ENCODE measurements at places on chromosomes 12 and 14. TPM values are rescaled to one million over a fixed set of nuclear protein-coding genes. Genes with fewer than 3 reads are reported as not detected.

The IFNG gene
- not detected for total RNA-seq

The RPGRIP1 gene
- total RNA-seq = not detected

The ACSM4 gene
- not detected for total RNA-seq

The LAG3 gene
- 0.13 TPM for total RNA-seq

The SIX6 gene
- not detected for total RNA-seq

The SARNP gene
- 49.7 TPM for total RNA-seq

The CLEC2D gene
- 2.5 TPM for total RNA-seq

The ATXN7L3B gene
- 17.4 TPM for total RNA-seq

The BEGAIN gene
- total RNA-seq = 1.8 TPM

The CLEC2B gene
- not detected for total RNA-seq

The PTPN21 gene
- total RNA-seq = 7.7 TPM

The ZBTB42 gene
- 2.8 TPM for total RNA-seq

The ITGB7 gene
- 0.89 TPM for total RNA-seq

The POTEG gene
- not detected for total RNA-seq

The DDX11 gene
- total RNA-seq = 10.8 TPM

The TMEM132C gene
- total RNA-seq = not detected

The HOXC9 gene
- 12.1 TPM for total RNA-seq

The FAM90A1 gene
- 0.16 TPM for total RNA-seq

The CCDC196 gene
- not detected for total RNA-seq

The ANKS1B gene
- total RNA-seq = 0.25 TPM

The C14orf132 gene
- total RNA-seq = 5.7 TPM

The MYF5 gene
- not detected for total RNA-seq

The PCBP2 gene
- total RNA-seq = 427 TPM

The PRIMA1 gene
- not detected for total RNA-seq

The TEX22 gene
- total RNA-seq = 0.16 TPM

The FGF6 gene
- total RNA-seq = not detected

The ERP27 gene
- 0.33 TPM for total RNA-seq

The SRP54 gene
- 31.3 TPM for total RNA-seq

The CCDC177 gene
- total RNA-seq = not detected

The COX8C gene
- total RNA-seq = not detected

The KRT78 gene
- total RNA-seq = not detected

The PLA2G1B gene
- not detected for total RNA-seq

The TMEM120B gene
- 12.4 TPM for total RNA-seq

The AMDHD1 gene
- total RNA-seq = 0.51 TPM

The CLEC4D gene
- total RNA-seq = not detected

The MIP gene
- 0.98 TPM for total RNA-seq

The KRT71 gene
- not detected for total RNA-seq

The SLC17A8 gene
- not detected for total RNA-seq

The RDH12 gene
- not detected for total RNA-seq

The TDRD9 gene
- 0.76 TPM for total RNA-seq

The GYS2 gene
- not detected for total RNA-seq

The BIN2 gene
- not detected for total RNA-seq

The DCP1B gene
- total RNA-seq = 12.5 TPM

The CORO1C gene
- 284 TPM for total RNA-seq

The TMEM119 gene
- 2.7 TPM for total RNA-seq

The CD163L1 gene
- total RNA-seq = under 0.01 TPM

The TAS2R31 gene
- total RNA-seq = 0.51 TPM

The GPRC5A gene
- 36.7 TPM for total RNA-seq

The FAM161B gene
- 2.7 TPM for total RNA-seq

The ASB2 gene
- 0.13 TPM for total RNA-seq

The TOMM20L gene
- not detected for total RNA-seq

The NDUFA9 gene
- 54.3 TPM for total RNA-seq

The PCED1B gene
- total RNA-seq = 2.1 TPM

The C14orf180 gene
- total RNA-seq = not detected

The ASPG gene
- under 0.01 TPM for total RNA-seq

The HOXC12 gene
- not detected for total RNA-seq

The ARMH4 gene
- total RNA-seq = 15.8 TPM

Data from mesangial cell (primary cell).